ENCODE measurements at places on chromosomes 16 and 17. TPM values are rescaled to one million over a fixed set of nuclear protein-coding genes. Genes with fewer than 3 reads are reported as not detected.
A peak's percentile ranks its signal among the peaks of the same experiment; 100 is the strongest.

The CES5A gene
- total RNA-seq, result not detected

The KRT17 gene
- not detected for total RNA-seq

The RAI1 gene
- 30.1 TPM for total RNA-seq

The GPRC5B gene
- not detected for total RNA-seq

DNA sequence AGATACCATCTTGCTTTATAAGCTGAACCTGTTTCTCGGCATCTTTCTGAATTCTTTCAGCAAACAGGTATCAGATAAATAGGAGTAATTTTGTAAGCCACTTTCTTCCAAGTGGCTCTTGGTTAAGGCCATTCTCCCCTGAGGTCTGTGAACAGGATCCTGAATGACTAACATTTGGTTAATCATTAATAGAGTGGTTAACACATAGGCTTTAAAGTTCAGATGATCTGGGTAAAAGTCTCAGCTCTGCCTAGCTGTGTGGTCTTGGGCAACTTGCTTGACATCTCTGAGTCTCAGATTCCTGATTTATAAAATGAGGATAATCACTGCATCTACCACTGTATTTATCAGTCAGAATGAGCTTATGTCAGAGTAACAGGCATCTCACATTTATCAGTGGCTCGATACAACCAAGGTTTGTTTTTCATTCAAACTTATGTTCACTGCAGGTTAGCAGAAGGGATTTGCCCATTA is 44.4 kb upstream of the ANKFN1 start:
- no peak overlapping the region for H3K27ac ChIP-seq
- peaks cover 12% of the 10 kb centered on the region for H3K27me3 ChIP-seq

DNA sequence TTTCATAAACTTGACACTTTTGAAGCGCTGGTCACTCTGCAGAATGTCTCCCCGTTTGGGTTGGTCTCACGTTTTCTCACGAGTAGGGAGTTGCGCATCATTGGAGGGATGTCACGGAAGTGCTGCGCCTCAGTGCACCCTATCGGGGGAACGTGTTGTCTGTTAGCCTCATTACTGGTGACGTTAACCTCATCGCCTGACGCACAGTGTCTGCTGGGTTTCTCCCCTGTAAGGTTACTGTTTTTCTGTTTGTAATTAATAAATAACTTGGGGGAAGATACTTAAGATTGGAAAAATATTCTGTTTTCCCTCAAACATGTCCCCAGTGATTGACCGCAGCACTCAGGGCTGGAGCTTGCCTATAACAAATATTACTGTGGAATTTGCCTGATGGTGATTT is 26.7 kb downstream of the VAC14 start:
- no peak for DNase-seq
- no peak overlapping the region for H3K27ac ChIP-seq

- H3K4me1 ChIP-seq, result no peaks in the 10 kb centered on the region
- H3K36me3 ChIP-seq, result no peaks in the 10 kb centered on the region
- no peaks in the 10 kb centered on the region for H3K27me3 ChIP-seq
- no peak overlapping the region for H3K27ac ChIP-seq
- no peak overlapping the region for H3K4me3 ChIP-seq
These were observed 411.0 kb downstream of the CPPED1 start for GRCh38 chr16:12392585-12393091.

DNA sequence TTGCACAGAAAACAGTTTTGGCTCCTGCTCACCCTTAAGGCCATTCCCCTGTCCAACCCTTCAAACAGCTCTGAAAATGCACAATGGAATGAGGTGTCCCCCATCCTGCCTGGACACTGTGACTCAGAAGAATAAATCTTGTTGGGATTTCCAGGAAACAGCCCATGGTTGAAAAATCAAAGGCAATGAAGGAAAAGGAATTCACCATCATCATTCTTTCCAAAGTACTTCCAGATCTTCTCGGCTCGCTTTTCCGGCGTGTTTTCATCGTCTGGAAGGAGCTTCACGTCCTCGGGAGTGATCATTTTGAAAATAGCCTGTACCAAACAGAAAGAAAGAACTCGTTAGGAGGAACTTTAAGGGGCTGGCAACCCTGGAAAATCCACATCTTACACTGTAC is 4.3 kb downstream of the RCVRN start:
- DNase-seq, result no peak
- H3K4me1 ChIP-seq, result no peaks in the 10 kb centered on the region
- H3K27me3 ChIP-seq, result peaks cover 4% of the 10 kb centered on the region

GRCh38 chr17:69518951-69519350 is 104.5 kb downstream of the MAP2K6 start:
- H3K27me3 ChIP-seq, result no peaks in the 10 kb centered on the region
- H3K36me3 ChIP-seq, result peaks cover 9% of the 10 kb centered on the region
- H3K27ac ChIP-seq, result no peak overlapping the region
- no peak overlapping the region for H3K4me3 ChIP-seq

- H3K27me3 ChIP-seq, result peaks cover 75% of the 10 kb centered on the region
- peak within 1 kb of the TSS; percentile 82 for H3K4me3 ChIP-seq
- H3K36me3 ChIP-seq, result no peaks in the 10 kb centered on the region
- no peak within 1 kb of the TSS for H3K27ac ChIP-seq
- peak; percentile 81 for DNase-seq
These were observed at the start of gene MMP28 for GRCh38 chr17:35795007-35795870. Gene MMP28, minus strand, starts transcription at chr17:35795641. Its CDS starts 264 bp downstream, at chr17:35795377.

DNA sequence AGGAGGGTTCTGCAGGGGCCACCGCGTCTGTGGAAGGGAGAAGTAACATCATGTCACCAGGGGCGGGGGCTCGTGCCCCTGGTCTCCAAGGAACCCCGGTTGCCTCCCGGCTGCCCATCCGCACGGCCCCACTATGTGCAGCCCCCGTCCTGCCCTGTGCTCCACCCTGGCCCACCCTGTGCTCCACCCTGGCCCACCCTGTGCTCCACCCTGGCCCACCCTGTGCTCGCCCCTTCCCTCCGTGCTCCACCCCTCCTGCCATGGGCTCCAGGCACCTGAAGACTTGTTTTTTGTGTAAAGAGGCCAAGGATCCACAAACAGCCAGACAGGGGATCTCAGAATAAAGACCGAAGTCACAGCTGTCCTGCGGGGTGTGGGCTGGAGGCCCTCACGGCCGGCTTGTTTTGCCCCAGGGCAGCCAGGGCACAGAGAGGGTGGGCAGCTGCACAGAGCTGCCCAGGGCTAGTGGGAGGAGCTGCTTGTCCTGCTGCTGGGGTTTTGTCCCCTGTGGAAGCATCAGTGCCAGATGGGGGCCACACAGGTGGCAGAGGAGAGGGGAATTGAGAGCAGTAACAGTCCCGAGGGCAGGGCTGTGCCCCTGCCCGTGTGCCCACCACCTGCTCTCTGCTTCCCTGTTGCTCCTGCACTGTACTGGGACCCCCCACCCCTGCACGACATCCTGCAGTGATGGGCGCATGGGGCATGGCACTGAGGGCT is 147.0 kb upstream of the CIBAR2 start:
- no peak for DNase-seq
- H3K36me3 ChIP-seq, result no peaks in the 10 kb centered on the region
- no peak overlapping the region for H3K27ac ChIP-seq
- H3K27me3 ChIP-seq, result peaks cover 12% of the 10 kb centered on the region
- H3K4me1 ChIP-seq, result no peaks in the 10 kb centered on the region

DNA sequence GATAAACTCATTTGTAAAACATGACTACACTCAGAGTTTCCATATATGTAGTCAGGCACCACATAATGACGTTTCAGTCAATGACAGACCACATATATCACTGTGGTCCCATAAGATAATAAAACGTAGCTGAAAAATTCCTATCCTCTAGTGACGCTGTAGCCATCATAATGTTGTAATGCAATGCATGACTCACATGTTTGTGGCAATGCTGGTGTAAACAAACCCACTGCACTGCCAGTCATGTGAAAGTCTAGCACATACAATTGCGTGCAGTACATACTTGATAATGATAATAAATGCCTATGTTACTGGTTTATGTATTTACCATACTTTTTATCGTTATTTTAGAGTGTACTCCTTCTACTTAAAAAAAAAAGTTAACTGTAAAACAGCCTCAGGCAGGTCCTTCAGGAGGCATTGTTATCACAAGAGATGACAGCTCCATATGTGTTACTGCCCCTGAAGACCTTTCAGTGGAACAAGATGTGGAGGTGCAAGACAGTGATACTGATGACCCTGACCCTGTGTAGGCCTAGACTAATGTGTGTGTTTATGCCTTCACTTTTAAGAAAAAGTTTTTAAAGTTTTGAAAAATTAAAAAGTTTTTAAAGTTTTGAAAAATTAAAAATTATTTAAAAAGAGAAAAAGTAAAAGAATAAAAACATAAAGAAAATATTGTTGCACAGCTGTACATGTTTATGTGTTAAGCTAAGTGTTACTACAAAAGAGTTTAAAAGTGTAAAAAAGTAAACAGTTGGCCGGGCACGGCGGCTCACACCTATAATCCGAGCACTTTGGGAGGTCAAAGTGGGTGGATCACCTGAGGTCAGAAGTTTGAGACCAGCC is 9.0 kb downstream of the STAT5B start:
- H3K4me3 ChIP-seq, result peak overlapping the region; percentile 76
- H3K27ac ChIP-seq, result peak overlapping the region; percentile 98
- peak; percentile 85 for DNase-seq
- H3K27me3 ChIP-seq, result no peaks in the 10 kb centered on the region
- H3K4me1 ChIP-seq, result peaks cover 52% of the 10 kb centered on the region

- H3K36me3 ChIP-seq, result no peaks in the 10 kb centered on the region
- H3K27me3 ChIP-seq, result no peaks in the 10 kb centered on the region
- no peak for DNase-seq
- no peak overlapping the region for H3K27ac ChIP-seq
- H3K4me3 ChIP-seq, result no peak overlapping the region
These were observed 416.3 kb upstream of the CDH5 start for GRCh38 chr16:65950211-65950610.
